ENCODE measurements at places on chromosomes 6 and 20.

GRCh38 chr20:19915111-19915798, 101.9 kb upstream of the NAA20 start:
- DNase-seq, result no peak

GRCh38 chr6:32076321-32076809, 32.8 kb downstream of the TNXB start:
- DNase-seq, result no peak

GRCh38 chr6:14951704-14952103, 294.2 kb upstream of the JARID2 start:
- no peak for DNase-seq

- DNase-seq, result peak; percentile 66
Observed at GRCh38 chr6:111423960-111424846, 58.8 kb downstream of the REV3L start.

GRCh38 chr6:127641905-127642304, 64.9 kb downstream of the C6orf58 start:
- DNase-seq, result no peak
